Activated T-cell treated with anti-CD3 and anti-CD28 coated beads, Interleukin-2, amount 50 U/mL, for 72 hours (primary cell): ENCODE measurements at places on chromosomes 12 and 14. TPM values are rescaled to one million over a fixed set of nuclear protein-coding genes. Genes with fewer than 3 reads are reported as not detected.

Gene DHH
- 0.41 TPM for total RNA-seq

Gene PRR4
- total RNA-seq, result 3.0 TPM

Gene SOX5
- total RNA-seq, result 2.5 TPM

Gene BCL2L14
- total RNA-seq, result 3.2 TPM

Gene GDF3
- not detected for total RNA-seq

Gene TEX52
- 0.48 TPM for total RNA-seq

Gene EPYC
- total RNA-seq, result not detected

Gene DPPA3
- not detected for total RNA-seq

Gene CCDC184
- total RNA-seq, result 0.17 TPM

GRCh38 chr14:76868454-76869170 lies 42.4 kb downstream of the LRRC74A start:
- no peaks in the 10 kb centered on the region for H3K27me3 ChIP-seq
- no peak overlapping the region for H3K4me3 ChIP-seq
- H3K36me3 ChIP-seq, result no peaks in the 10 kb centered on the region
- peaks cover 28% of the 10 kb centered on the region for H3K4me1 ChIP-seq

DNA sequence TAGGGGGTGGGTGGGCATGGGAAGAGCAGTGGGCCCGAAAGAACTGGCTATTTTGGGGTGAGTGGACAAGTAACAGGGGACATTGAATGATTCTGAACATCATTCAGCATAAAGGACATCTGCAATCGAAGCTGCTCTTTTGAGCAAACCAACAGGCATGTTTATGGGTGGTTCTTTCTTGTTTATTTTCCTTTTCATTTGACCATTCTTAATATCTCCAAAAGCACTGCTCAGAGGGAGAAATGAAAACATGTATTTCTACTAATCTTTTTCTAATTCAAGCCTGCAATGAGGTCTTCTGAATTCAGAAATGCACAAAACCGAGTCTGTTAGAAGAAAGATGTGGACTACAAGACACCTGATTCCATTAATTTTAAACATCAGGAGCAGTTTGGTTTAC lies 54.0 kb downstream of the NUAK1 start:
- no peak overlapping the region for H3K27ac ChIP-seq
- H3K27me3 ChIP-seq, result peaks cover 34% of the 10 kb centered on the region
- DNase-seq, result no peak

DNA sequence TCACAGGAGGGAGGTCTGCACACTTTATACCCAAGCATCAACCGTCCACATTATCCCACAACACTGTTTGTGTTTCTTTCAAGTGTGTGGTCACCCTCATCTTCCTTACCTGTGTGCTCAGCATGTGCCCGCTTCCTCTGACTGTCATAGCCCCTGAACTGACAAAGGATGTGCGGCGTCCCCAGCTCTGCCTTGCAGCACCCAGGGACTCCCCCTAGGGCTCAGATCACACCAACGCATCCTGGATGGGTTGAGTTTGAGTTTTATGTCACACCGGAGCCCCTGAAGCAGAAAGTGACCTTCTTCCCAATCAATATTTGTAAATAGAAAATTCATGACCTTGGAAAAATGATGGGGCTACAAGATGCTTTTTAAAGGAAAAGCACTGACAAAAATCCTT lies 770.7 kb upstream of the TMEM132C start:
- H3K4me1 ChIP-seq, result no peaks in the 10 kb centered on the region
- no peak for DNase-seq
- no peaks in the 10 kb centered on the region for H3K36me3 ChIP-seq
- no peaks in the 10 kb centered on the region for H3K27me3 ChIP-seq

DNA sequence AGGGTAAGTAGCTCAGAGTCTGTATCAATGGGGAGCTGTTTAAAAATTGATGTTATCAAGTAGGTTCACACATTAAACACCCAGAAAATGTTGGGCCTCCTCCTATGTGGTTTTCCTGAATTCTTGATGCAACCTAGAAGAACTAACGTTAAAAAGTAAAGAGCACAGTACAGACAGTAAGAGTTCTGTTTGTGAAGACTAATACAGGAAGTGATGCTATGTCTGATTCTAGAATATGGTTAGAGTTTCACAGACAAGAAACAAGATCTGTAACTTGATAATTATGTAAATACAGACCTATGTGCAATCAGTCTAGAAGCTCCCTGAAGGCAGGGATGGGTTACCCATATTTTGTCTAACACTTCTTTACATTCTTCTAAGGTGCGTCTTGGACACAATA lies 214.9 kb upstream of the BTG1 start:
- no peaks in the 10 kb centered on the region for H3K27me3 ChIP-seq
- H3K4me3 ChIP-seq, result no peak overlapping the region
- H3K27ac ChIP-seq, result peak overlapping the region; percentile 30
- peaks cover 61% of the 10 kb centered on the region for H3K4me1 ChIP-seq
- no peak for DNase-seq
- peaks cover 16% of the 10 kb centered on the region for H3K36me3 ChIP-seq

- peak within 1 kb of the TSS; percentile 85 for H3K27ac ChIP-seq
- no peaks in the 10 kb centered on the region for H3K27me3 ChIP-seq
- H3K4me1 ChIP-seq, result peaks cover 97% of the 10 kb centered on the region
- peak; percentile 34 for DNase-seq
- H3K36me3 ChIP-seq, result peaks cover 23% of the 10 kb centered on the region
Observed at GRCh38 chr14:91244501-91244901, at the start of gene GPR68. GPR68 (minus strand) TSS chr14:91244704; CDS start chr14:91235050, 9,654 bp downstream.

GRCh38 chr12:53428741-53429140 lies 5.1 kb downstream of the AMHR2 start:
- H3K27ac ChIP-seq, result no peak overlapping the region
- peaks cover 17% of the 10 kb centered on the region for H3K4me1 ChIP-seq
- no peaks in the 10 kb centered on the region for H3K27me3 ChIP-seq
- DNase-seq, result no peak
- H3K36me3 ChIP-seq, result no peaks in the 10 kb centered on the region

DNA sequence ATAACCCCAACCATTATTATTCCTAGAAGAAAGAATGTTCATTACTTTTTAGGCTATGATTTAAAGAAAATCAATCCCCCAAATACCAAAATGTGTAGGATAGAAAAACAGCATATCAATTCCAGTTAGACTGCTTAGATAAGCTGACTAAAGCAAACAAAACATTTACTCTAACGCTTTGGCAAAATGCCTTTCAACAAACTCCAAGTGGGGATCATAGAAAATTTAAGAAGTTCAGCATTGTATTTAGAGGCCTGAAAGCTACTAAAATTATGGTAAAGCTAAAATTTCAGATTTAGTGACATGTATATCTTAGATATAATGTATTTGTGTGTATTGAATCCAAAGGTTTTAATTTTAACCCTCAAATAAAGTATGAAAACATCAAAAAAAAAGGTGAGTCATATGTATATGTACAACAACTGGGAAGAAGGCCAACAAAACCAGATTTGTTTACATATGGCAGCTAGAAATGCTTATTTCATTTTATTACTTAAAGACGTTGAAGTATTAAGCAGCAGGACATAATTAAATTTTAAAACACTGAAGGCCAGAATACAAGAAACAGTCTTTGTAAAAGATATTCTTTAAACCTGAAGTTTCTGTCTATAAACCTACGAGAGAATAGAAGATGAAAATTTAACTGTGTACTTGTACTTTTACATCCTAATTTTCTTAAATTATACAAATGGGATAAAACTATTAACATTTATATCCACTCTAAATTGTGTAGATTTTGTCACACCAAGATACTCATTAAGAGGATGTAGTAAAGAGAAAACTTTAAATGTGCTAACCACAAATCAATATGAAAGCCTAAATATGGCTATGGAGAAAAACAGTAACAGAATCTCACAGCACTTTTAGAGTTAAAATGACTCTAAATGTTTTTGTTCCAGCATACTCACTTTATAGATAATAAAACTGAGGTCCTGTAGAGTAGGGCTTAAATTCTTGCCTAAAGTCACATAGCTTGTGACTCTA lies 71.4 kb downstream of the SLC41A2 start:
- no peak for DNase-seq
- peaks cover 9% of the 10 kb centered on the region for H3K4me1 ChIP-seq
- no peak overlapping the region for H3K4me3 ChIP-seq
- no peak overlapping the region for H3K27ac ChIP-seq
- H3K36me3 ChIP-seq, result peaks cover 2% of the 10 kb centered on the region
- peaks cover 21% of the 10 kb centered on the region for H3K27me3 ChIP-seq

- no peak overlapping the region for H3K27ac ChIP-seq
- H3K4me1 ChIP-seq, result no peaks in the 10 kb centered on the region
- DNase-seq, result no peak
Observed at GRCh38 chr14:58772794-58773620, 135.2 kb downstream of the DACT1 start.

DNA sequence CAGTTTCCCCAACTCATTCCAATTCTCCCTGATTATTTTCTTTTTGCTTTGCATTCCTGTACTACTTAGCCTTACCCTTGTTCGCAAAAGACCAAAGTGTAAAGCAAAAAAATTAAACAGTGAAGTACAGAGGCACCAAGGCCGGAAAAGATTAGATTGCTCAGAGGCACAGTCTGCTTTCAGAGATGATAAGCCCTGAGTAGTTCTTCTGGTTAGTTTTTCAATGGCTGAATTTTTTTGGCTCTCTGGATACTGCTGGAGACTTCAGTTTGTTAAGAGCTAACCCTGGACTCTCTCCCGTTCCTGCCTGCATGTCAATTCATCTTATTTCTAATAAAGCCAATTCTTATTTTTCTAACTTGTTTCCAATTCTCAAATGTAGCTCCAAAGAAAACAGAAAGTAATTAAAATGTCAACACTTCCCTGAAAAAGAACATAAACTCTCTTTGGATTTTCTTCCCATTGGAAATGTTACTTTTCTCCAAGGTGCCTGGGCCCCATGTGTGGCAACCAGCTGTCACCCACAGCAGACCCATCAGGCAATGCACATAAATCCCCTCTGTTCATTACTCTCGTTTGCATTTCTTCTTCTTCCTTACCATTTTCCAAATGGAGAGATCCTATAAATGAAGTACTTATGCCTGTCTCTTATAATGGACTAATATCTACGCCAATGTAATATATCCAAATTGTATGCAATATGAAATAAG lies 142.8 kb downstream of the BTG1 start:
- H3K27me3 ChIP-seq, result no peaks in the 10 kb centered on the region
- H3K27ac ChIP-seq, result peak overlapping the region; percentile 66
- H3K36me3 ChIP-seq, result peaks cover 10% of the 10 kb centered on the region
- peaks cover 57% of the 10 kb centered on the region for H3K4me1 ChIP-seq
- peak overlapping the region; percentile 33 for H3K4me3 ChIP-seq

DNA sequence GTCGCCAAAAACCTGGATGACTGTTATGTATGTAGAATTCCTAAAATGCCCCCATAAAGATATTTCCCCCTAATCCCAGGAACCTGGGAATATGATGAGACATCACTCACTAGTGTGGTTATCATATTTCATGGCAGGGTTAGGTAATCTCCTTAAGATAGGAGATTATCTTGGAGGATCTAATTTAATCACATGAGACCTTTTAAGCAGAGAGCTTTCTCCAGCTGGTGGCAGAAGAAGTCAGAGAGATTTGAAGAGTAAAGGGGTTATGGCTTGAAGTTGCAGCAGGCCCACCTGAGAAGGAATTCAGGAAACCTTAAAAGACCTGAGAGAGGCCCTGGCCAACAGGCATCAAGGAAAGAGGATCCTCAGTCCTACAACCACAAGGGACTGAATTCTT lies 53.6 kb downstream of the DYRK2 start:
- H3K4me3 ChIP-seq, result no peak overlapping the region
- H3K27ac ChIP-seq, result no peak overlapping the region
- no peak for DNase-seq
- peaks cover 46% of the 10 kb centered on the region for H3K4me1 ChIP-seq

GRCh38 chr14:102696332-102696731 lies 80.9 kb upstream of the TRAF3 start:
- H3K27ac ChIP-seq, result no peak overlapping the region
- H3K4me3 ChIP-seq, result no peak overlapping the region
- H3K4me1 ChIP-seq, result peaks cover 32% of the 10 kb centered on the region
- no peaks in the 10 kb centered on the region for H3K27me3 ChIP-seq
- H3K36me3 ChIP-seq, result peaks cover 4% of the 10 kb centered on the region

GRCh38 chr12:70052931-70053497 lies 190.2 kb upstream of the CNOT2 start:
- no peaks in the 10 kb centered on the region for H3K27me3 ChIP-seq
- no peak for DNase-seq
- H3K4me3 ChIP-seq, result no peak overlapping the region
- no peaks in the 10 kb centered on the region for H3K36me3 ChIP-seq
- H3K4me1 ChIP-seq, result peaks cover 5% of the 10 kb centered on the region
- H3K27ac ChIP-seq, result no peak overlapping the region

GRCh38 chr14:65186951-65187350 lies 84.6 kb upstream of the MAX start:
- no peak overlapping the region for H3K4me3 ChIP-seq
- peaks cover 6% of the 10 kb centered on the region for H3K36me3 ChIP-seq
- H3K27ac ChIP-seq, result no peak overlapping the region
- DNase-seq, result no peak
- no peaks in the 10 kb centered on the region for H3K4me1 ChIP-seq
- H3K27me3 ChIP-seq, result peaks cover 23% of the 10 kb centered on the region

DNA sequence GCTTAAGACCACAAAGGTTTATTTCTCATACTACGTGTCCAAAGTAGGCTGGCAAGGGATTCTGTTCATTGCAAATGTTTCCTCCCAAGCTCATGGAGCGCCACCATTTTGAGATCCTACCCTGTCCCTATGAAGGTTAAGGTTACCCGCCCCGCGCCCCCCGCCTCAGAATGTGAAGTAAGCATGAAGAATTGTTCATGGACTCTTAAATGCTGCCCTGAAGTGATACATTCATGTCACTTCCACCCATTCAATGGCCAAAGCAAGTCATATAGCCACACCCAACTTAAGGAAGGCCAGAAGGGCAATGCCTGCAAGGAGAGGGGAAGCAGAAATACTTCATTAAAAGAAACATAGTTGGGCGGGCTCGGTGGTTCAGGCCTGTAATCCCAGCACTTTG lies 4.2 kb downstream of the TMEM253 start:
- no peak overlapping the region for H3K27ac ChIP-seq
- DNase-seq, result no peak
- no peaks in the 10 kb centered on the region for H3K36me3 ChIP-seq
- peaks cover 55% of the 10 kb centered on the region for H3K4me1 ChIP-seq
- H3K4me3 ChIP-seq, result peak overlapping the region; percentile 94

DNA sequence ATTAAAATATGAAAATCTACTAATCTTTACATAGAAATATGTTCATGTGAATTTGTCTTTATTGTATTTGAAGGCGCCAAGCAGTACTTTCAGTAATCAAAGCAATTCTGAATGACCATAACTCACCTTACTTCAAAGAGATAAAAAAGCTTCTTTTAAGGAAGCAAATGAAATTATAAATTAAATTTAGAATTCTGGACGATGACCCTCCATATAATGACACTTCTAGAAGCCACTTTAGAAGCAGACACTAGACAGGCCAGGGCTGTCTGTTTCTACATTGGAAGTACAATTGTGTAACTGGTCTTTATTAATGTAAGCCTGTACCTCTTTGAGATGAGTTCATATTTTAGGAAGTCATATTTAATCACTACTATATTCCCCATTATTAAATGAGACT lies 222.9 kb downstream of the CNTN1 start:
- H3K4me1 ChIP-seq, result no peaks in the 10 kb centered on the region
- no peaks in the 10 kb centered on the region for H3K27me3 ChIP-seq
- H3K36me3 ChIP-seq, result no peaks in the 10 kb centered on the region

GRCh38 chr12:126891789-126892188 lies 1375.2 kb upstream of the TMEM132C start:
- no peak overlapping the region for H3K4me3 ChIP-seq
- H3K27me3 ChIP-seq, result no peaks in the 10 kb centered on the region
- DNase-seq, result no peak
- no peaks in the 10 kb centered on the region for H3K4me1 ChIP-seq
- H3K36me3 ChIP-seq, result no peaks in the 10 kb centered on the region

GRCh38 chr12:41699658-41700057 lies 445.0 kb downstream of the GXYLT1 start:
- no peaks in the 10 kb centered on the region for H3K4me1 ChIP-seq
- H3K4me3 ChIP-seq, result no peak overlapping the region
- H3K27ac ChIP-seq, result no peak overlapping the region
- no peaks in the 10 kb centered on the region for H3K36me3 ChIP-seq

- no peaks in the 10 kb centered on the region for H3K4me1 ChIP-seq
- H3K4me3 ChIP-seq, result no peak overlapping the region
- peaks cover 8% of the 10 kb centered on the region for H3K36me3 ChIP-seq
- no peaks in the 10 kb centered on the region for H3K27me3 ChIP-seq
Observed at GRCh38 chr14:88584451-88584850, 21.6 kb downstream of the ZC3H14 start.
